ENCODE measurements at places on chromosomes 16 and 17.

DNA sequence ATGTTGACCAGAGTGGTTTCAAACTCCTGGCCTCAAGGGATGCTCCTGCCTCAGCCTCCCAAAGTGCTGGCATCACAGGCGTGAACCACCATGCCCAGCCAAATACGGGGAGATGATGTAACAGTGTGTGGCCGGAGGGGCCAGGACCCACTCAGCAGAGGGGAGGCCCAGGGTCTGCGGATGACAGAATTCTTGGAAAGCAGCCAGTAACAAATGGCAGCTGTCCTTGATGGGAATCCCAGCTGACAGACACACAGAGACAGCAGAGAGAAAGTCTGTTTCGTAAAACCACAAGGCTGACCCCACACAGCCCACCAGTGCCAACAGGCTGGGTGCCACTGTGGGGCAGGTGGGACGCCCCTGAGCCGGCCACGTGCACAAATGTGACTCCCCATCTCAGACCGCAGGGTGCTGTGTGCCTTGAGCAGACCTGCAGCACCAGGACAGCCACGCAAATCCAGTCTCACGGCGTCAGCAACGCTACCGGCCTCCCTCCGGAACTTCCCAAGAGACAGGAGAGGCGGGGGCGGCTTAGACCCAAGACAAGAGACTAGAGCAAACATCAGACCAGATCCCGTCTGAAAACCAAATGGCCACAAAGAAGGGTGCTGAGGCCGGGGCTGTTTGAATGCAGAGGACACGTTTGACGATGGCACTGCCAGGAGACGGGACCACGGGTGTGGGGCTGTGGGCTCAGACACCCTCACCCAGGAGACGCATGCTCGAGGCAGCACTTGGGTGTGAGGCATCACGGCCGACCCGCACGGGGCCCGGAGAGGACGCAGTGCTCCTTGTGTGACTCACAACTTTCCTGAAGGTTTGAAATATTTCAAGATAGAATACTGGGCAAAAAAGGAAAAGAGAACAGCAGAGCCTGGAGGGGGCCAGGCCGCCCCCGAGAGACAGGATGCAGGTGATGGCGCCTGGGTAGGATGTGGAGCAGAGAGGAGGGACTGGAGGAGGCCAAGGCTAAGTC, 24.6 kb downstream of the CTU2 start:
- no peaks in the 10 kb centered on the region for H3K4me1 ChIP-seq
- H3K4me3 ChIP-seq: no peak overlapping the region
- no peak overlapping the region for H3K27ac ChIP-seq
- no peaks in the 10 kb centered on the region for H3K36me3 ChIP-seq
- H3K27me3 ChIP-seq: no peaks in the 10 kb centered on the region
- no peak for DNase-seq

GRCh38 chr17:51165680-51166197, 472 bp upstream of the NME2 start:
- no peaks in the 10 kb centered on the region for H3K27me3 ChIP-seq
- H3K4me3 ChIP-seq: peak overlapping the region; percentile 76
- peaks cover 61% of the 10 kb centered on the region for H3K36me3 ChIP-seq
- no peak overlapping the region for H3K27ac ChIP-seq
- H3K4me1 ChIP-seq: peaks cover 5% of the 10 kb centered on the region
- DNase-seq: no peak

DNA sequence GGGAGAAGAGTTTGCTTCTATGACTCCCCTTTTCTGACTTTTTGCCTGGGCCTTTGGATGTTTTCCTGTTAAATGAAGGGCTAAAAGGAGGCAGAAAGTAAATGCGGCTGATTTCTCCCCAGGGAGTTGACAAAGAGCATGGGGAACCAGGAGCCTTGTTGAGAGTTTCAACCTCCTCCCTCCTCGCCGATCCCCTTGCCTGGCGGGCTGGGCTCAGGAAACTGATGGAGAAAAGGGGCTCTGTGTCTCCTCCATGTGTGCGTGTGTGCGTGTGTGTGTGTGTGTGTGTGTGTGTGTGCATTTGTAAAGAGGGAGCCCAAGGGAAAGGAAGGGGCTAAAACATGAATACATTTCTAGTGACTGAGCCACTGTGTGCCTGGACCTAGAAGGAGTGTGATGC, 94.5 kb downstream of the ZDHHC7 start:
- H3K4me1 ChIP-seq: no peaks in the 10 kb centered on the region
- H3K4me3 ChIP-seq: no peak overlapping the region
- peaks cover 53% of the 10 kb centered on the region for H3K27me3 ChIP-seq
- no peaks in the 10 kb centered on the region for H3K36me3 ChIP-seq
- DNase-seq: no peak

- H3K27ac ChIP-seq: no peak overlapping the region
- no peaks in the 10 kb centered on the region for H3K27me3 ChIP-seq
- H3K4me3 ChIP-seq: no peak overlapping the region
Observed at GRCh38 chr17:75511610-75512575, 3.4 kb downstream of the CASKIN2 start.

GRCh38 chr17:2042390-2042847, 597 bp downstream of the OVCA2 start:
- H3K27ac ChIP-seq: peak overlapping the region; percentile 63
- peak overlapping the region; percentile 80 for H3K4me3 ChIP-seq
- H3K27me3 ChIP-seq: no peaks in the 10 kb centered on the region
- DNase-seq: no peak

DNA sequence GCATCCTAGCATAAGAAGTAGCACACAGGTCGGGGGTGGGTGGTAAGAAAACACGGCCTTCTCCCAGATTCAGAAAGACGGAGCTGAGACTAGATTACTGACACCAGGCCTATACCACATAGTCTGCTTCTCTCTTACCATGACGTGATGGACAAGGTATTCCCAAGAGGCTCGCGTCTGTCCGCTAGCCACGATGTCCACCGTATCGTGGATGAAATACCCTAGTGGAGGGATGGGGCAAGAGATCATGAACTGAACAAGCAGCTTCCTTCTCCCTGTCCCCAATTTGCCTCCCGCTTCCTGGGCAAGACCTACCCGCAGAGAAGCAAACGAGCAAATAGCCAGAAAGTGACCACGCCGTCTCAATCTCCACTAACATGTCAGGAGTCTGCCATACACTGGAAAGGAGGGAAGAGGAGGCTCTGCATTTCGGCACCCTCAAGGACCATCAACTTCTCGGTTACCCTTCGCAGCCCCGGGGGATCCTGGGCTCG, 820 bp downstream of the TLCD1 start:
- peaks cover 31% of the 10 kb centered on the region for H3K36me3 ChIP-seq
- peak overlapping the region; percentile 61 for H3K4me3 ChIP-seq
- H3K27me3 ChIP-seq: no peaks in the 10 kb centered on the region
- H3K27ac ChIP-seq: peak overlapping the region; percentile 96
- no peak for DNase-seq
- H3K4me1 ChIP-seq: peaks cover 28% of the 10 kb centered on the region

GRCh38 chr17:71765437-71765836, 355.4 kb upstream of the SOX9 start:
- H3K4me3 ChIP-seq: no peak overlapping the region
- DNase-seq: no peak
- H3K27me3 ChIP-seq: no peaks in the 10 kb centered on the region
- no peaks in the 10 kb centered on the region for H3K4me1 ChIP-seq
- no peaks in the 10 kb centered on the region for H3K36me3 ChIP-seq

DNA sequence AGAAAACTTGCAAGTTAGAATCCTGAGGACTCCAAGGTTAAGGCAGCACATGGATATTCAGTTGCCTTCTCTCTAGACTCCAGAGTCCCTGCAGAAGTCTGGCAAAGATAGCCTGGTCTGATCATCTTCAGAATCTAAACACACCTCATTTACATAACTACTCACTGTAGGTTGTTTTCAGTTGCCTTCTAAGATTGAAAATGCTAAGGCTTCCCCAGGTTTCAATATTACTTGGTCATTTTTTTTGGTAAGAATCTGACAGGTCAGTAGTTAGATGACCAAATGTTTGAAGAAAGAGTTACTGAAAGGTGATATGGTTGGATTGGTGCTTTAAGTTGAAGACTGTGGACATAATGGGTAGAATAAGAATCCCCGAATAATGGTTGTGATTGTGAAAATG, 205.4 kb upstream of the KCNJ16 start:
- peaks cover 7% of the 10 kb centered on the region for H3K4me1 ChIP-seq
- no peak overlapping the region for H3K4me3 ChIP-seq
- H3K36me3 ChIP-seq: no peaks in the 10 kb centered on the region
- no peak for DNase-seq

DNA sequence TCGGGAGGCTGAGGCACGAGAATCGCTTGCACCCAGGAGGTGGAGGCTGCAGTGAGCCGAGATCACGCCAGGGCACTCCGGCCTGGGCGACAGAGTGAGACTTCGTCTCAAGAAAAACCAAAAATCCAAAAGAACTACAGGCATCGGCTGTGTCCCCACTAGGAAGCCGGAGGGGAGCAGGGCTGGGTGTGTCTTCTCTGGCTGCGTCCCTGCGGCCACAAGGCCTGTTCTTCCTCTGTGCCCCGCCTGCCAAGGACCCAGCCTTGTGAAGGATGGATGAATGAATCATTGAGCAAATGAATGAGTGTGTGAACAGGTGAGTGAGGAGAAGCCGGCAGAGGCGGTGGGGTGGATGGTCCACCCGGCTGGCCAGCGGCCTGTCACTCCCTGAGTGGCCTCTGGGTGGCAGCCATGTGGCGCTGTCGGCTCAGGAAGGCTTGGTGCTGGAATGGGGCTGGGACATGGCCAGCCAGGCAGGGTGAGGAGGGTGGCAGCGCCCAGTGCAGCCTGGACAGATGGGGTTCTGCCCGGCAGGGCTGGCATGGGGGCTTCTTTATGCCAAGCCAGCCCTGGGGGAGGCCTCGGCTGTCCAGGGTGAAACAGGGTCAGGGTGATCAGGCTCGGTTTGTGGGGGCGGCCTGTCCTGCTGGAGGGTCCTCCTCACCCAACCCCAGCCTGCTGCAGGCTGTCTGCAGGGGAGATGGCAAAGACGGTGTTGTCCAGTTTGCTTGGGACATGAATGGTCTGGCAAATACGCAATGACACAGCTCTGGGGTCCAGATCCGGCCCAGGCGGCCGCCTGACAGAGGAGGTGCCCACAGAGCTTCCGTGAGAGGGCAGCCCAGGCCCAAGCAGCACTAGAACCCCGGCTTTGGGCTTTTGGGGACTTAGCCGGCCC, 21.7 kb downstream of the SLC25A10 start:
- peaks cover 9% of the 10 kb centered on the region for H3K4me1 ChIP-seq
- peaks cover 52% of the 10 kb centered on the region for H3K27me3 ChIP-seq
- H3K36me3 ChIP-seq: no peaks in the 10 kb centered on the region
- peak; percentile 56 for DNase-seq
- no peak overlapping the region for H3K4me3 ChIP-seq
- no peak overlapping the region for H3K27ac ChIP-seq

DNA sequence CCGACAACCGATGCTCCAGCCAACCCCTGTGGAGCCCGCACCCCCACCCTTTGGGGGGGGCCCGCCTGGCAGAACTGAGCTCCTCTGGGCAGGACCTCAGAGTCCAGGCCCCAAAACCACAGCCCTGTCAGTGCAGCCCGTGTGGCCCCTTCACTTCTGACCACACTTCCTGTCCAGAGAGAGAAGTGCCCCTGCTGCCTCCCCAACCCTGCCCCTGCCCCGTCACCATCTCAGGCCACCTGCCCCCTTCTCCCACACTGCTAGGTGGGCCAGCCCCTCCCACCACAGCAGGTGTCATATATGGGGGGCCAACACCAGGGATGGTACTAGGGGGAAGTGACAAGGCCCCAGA, 17.9 kb downstream of the NGFR start:
- no peak overlapping the region for H3K27ac ChIP-seq
- no peaks in the 10 kb centered on the region for H3K27me3 ChIP-seq
- DNase-seq: no peak
